ENCODE measurements at places on chromosomes 2 and 18.

DNA sequence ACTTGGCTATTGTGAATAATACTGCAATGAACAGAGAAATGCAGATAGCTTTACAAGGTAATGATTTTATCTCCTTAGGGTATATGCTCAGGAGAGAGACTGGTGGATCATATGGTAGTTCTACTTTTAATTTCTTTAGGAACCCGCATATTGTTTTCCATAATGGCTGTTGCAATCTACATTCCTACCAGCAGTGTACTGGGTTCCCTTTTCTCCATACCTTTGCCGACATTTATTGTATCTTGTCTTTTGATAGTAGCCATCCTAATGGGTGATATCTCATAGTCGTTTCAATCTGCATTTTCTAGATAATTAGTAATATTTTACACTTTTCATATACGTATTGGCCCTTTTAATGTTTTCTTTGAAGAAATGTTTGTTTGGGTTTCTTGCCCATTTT, 702.9 kb upstream of the ACVR2A start:
- DNase-seq, result no peak

- no peak for DNase-seq
Measured at GRCh38 chr18:72089432-72089831, 454.7 kb downstream of the CBLN2 start.

DNA sequence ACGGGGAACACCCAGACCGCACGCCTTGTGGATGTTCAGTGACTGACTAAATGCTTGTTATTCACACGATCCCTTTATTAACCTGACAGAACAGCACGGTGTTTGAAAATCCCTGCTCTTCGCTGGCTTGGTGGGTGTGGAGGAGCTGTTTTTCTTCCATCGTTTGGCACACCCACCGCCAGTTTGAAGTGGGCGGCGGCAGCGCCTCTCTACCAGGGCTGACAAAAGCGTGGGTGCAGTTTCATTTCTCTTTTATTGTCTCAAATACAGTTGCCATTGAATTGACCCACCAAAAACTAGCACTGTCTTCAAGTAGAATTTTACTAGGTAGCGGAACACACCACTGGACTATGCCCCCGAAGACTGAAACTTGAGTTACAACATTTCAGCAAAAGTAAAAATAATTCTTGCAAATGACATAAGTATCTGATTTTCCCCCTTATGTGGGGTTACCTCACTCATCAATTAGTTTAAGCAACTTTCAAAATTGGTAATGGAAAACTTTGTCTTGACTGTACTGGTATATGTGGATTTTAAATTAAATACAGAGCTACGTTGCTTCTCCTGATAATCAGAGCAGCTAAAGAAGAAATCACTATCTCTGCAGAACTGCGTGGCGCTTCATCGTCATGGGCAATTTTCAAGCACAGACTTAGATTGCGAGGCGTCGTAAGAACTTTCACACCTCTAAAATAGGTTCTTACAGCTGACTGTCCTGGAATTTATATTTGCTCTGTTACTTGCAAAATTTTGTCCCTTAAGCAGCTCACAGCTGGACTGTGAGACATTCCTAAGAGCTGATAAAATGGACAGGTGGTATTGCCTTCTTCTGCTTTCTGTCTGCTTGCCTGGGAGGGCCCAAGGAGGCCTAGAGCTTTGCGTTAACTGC, 60.9 kb downstream of the LDLRAD4 start:
- no peak for DNase-seq

DNA sequence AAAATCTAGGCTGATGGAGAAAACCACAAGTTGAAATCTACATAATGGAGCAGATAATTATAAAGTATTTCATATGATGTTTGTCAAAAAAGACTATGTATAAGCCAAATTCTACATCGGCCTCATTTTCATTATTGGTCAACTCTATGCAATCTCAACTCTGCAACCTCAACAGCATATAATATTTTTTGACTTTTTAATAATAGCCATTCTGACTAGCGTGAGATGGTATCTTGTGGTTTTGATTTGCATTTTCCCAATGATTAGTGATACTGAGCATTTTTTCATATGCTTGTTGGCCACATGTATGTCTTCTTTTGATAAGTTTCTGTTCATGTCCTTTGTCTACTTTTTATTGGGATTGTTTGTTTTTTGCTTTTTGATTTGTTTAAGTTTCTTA, 496.1 kb upstream of the SLC39A10 start:
- no peak for DNase-seq

- DNase-seq, result no peak
Measured at GRCh38 chr2:217048730-217049129, 188.9 kb upstream of the TNP1 start.

GRCh38 chr2:130846686-130847375, 10.1 kb downstream of the ARHGEF4 start:
- DNase-seq, result peak; percentile 17

Data from non-pigmented ciliary epithelial cell (primary cell).